ENCODE measurements at places on chromosomes 5 and 9.
A peak's percentile ranks its signal among the peaks of the same experiment; 100 is the strongest.

GRCh38 chr5:61410811-61411210 is 78.8 kb downstream of the ZSWIM6 start:
- DNase-seq = no peak

DNA sequence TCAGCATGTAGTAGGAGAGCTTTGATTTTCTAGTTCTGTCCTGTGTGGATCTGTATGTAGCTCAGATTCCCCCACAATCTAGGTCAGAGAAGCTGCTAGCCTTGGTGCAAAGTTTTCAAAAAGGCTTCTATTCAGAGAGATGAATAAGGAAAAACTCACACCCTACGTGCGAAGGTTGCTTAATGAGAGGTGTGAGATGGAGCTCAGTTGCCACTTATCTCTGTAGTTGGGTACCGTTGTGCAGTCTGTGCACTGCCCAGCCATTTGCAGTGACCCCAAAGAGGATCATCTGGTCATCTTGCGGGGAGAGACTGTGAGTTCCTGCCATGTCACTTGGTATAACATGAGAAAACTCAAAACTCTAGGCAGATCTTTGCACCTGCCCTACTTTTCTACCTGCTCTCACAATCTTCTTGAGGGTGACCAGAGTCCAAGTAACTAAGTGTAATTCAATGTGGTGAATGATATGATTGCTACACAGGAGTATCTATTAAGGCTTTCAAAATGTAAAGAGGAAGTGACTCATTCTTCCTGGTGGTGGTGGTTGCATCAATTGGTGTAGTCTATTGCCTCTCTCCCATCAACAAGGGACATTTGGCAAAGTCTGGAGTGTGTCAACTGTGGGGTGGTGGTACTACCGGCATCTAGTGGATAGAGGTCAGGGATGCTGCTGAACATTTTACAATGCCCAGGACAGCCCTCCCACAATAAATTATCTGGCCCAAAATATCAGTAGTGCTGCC is 65.2 kb downstream of the TMC1 start:
- peak; percentile 76 for DNase-seq

DNA sequence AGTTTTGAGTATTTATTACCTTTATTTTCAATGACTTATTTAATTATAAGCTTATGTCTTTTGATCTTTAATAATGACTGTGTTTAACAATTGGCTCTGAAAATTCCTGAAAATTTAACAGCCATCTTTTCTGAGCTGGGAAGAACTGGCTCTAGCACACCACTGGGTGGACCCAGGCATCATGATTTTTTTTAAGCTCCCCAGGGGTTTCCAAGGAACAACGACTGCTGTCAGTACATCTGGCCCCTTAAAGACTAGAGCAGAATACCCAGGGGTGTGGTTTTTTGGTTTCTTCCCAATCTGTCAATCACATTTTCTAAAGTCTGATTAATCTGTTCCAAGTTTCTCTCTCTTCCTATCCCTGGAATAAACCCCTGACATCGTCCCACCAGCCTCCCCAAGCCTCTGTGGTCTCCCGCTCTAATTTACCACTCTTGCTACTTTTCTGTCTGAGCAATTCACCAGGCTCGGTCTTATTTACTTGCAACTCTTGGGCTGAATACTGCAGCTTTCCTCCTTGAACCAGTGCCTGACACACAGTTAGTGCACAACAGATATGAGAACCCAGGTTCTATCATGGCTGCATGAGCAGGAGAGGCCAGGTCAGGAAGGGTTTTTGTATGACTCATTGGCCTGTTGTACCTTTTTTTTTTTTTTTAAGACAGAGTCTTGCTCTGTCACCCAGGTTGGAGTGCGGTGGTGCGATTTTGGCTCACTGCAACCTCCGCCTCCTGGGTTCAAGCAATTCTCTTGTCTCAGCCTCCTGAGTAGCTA is 321.9 kb downstream of the ZSWIM6 start:
- DNase-seq = no peak

- DNase-seq = peak; percentile 11
Observed at GRCh38 chr5:1101961-1102713, 9.7 kb downstream of the SLC12A7 start.

- DNase-seq = peak; percentile 11
Observed at GRCh38 chr9:88680505-88681160, 145.7 kb downstream of the NXNL2 start.

Measured in fibroblast of skin of back (primary cell).